ENCODE measurements at places on chromosomes 5 and 9.
A peak's percentile ranks its signal among the peaks of the same experiment; 100 is the strongest.

- no peak overlapping the region for H3K4me3 ChIP-seq
- no peak for DNase-seq
- peaks cover 4% of the 10 kb centered on the region for H3K27me3 ChIP-seq
- H3K4me1 ChIP-seq = peaks cover 4% of the 10 kb centered on the region
- H3K27ac ChIP-seq = no peak overlapping the region
Measured at GRCh38 chr5:142438573-142438972, 113.8 kb upstream of the SPRY4 start.

DNA sequence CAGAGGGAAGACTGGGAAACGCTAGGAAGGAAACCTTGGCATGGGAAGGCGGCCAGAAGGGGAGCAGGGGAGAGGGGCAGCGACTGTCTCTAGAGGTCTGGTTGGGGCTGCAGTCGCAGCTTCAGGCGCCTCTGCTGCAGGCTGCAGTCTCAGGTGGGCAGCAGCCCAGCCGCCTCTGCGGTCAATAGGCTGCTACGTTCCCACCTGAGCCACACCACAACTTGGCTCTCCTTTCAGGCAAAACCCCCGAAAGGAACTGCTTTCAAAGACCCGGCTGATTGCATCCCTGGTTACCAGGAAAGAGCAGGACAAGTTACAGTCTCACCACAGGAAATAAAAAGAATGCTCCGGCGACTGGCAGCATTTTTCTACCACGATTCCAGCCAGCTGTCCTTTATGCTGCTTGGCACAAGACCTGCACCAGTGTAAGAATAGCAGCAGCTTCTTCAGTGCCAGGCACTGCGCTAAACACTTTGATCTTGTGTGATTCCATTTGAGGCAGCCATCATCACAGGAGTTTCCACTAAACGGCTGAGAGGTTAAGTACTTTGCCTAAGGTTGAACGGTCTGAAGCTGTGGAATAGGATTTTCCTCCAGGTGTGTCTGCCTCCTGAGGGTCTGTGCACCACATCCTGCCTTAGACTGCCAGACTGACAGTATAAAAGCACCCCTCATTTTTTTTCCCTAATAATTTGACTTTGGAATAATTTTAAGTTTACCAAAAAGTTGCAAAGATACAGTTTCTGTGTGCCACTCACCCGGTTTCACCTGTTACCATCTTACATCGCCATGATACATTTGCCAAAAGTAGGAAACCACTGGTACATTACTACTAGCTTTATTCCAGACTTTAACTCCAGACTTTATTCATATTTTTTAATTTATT, 7.5 kb downstream of the RPS14 start:
- H3K4me1 ChIP-seq = no peaks in the 10 kb centered on the region
- no peaks in the 10 kb centered on the region for H3K27me3 ChIP-seq
- H3K4me3 ChIP-seq = no peak overlapping the region
- no peaks in the 10 kb centered on the region for H3K36me3 ChIP-seq
- no peak overlapping the region for H3K27ac ChIP-seq

DNA sequence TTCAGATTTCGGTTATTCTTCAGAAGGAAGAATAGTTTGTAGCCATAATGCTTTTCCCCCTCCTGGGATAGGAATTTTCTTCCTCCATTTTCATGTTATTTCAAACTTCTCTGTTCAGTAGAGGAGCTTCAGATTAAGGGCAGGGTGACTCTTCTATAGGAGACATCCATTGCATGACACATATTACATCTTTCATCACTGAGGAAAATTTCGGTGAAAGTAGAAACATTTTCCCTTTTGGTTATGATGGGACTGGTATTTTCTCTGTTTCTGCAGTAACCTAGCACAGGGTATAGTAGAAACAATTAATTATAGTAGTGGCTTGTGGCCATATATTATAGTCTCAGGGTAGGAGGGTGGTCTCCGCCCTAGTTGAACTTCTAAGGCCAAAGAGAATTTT, 1.1 kb downstream of the IPO11 start:
- no peak for DNase-seq
- no peak overlapping the region for H3K4me3 ChIP-seq
- H3K27ac ChIP-seq = no peak overlapping the region
- H3K36me3 ChIP-seq = peaks cover 6% of the 10 kb centered on the region

GRCh38 chr9:87594194-87594593, 96.5 kb downstream of the DAPK1 start:
- H3K27ac ChIP-seq = peak overlapping the region; percentile 42
- H3K27me3 ChIP-seq = no peaks in the 10 kb centered on the region
- no peaks in the 10 kb centered on the region for H3K36me3 ChIP-seq
- H3K4me3 ChIP-seq = no peak overlapping the region

DNA sequence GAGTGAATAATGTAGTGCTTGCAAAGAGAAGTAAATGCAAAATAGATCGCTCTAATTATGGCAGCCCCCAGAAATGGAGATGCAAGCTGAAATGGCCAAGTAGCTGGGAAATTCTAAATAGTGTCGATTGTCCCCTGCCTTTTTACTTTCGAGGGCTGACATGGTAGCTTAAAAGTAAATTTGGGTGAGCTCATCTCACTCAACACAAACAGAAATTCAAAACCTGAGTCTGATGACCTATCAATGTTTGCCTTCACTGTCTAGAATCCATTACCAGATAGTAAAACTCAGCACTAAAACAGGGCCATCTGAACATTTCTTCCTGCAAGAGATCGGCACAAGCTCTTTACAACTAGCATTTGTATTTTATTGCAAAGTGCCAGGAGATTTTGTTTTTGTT, 7.0 kb upstream of the LHX2 start:
- H3K27ac ChIP-seq = no peak overlapping the region
- no peak overlapping the region for H3K4me3 ChIP-seq
- no peak for DNase-seq
- peaks cover 4% of the 10 kb centered on the region for H3K4me1 ChIP-seq
- peaks cover 95% of the 10 kb centered on the region for H3K27me3 ChIP-seq
- H3K36me3 ChIP-seq = no peaks in the 10 kb centered on the region

DNA sequence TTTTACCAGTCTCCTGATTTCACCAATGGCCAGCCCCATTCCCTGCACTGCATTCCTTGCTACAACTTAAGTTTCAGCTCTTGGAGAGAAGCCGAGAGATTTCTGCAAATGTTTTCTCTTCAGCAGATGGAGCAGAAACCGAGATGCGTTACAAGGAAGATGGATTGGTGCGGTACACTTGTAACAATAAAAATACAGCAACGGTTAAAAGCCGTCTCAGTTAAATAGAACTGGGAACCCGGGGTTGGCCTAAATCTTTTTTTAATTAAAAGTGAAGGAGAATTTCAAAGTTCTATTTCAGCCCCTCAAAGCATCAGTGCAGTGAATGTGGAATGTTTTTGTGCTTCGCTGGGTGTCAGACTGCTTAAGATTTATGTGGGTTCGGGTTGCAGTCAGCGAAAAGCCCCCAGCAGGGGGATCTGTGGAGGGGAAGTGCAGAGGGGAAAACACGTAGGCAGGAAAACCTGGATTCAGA, 19.8 kb downstream of the BRINP1 start:
- no peaks in the 10 kb centered on the region for H3K4me1 ChIP-seq
- no peaks in the 10 kb centered on the region for H3K36me3 ChIP-seq
- no peak overlapping the region for H3K27ac ChIP-seq
- DNase-seq = no peak
- no peak overlapping the region for H3K4me3 ChIP-seq
- no peaks in the 10 kb centered on the region for H3K27me3 ChIP-seq

GRCh38 chr5:56480078-56480704, 247.1 kb upstream of the ANKRD55 start:
- H3K4me3 ChIP-seq = peak overlapping the region; percentile 45
- no peaks in the 10 kb centered on the region for H3K36me3 ChIP-seq
- H3K27me3 ChIP-seq = no peaks in the 10 kb centered on the region
- H3K27ac ChIP-seq = peak overlapping the region; percentile 89

GRCh38 chr5:121667292-121667691, 184.4 kb upstream of the FTMT start:
- no peaks in the 10 kb centered on the region for H3K27me3 ChIP-seq
- no peaks in the 10 kb centered on the region for H3K36me3 ChIP-seq
- no peak overlapping the region for H3K4me3 ChIP-seq
- no peak for DNase-seq
- no peak overlapping the region for H3K27ac ChIP-seq

GRCh38 chr9:113946496-113947115, 70.5 kb downstream of the ZNF618 start:
- no peak overlapping the region for H3K27ac ChIP-seq
- DNase-seq = no peak
- H3K4me1 ChIP-seq = no peaks in the 10 kb centered on the region
- no peak overlapping the region for H3K4me3 ChIP-seq
- H3K36me3 ChIP-seq = no peaks in the 10 kb centered on the region
- H3K27me3 ChIP-seq = no peaks in the 10 kb centered on the region

- no peak overlapping the region for H3K4me3 ChIP-seq
- H3K36me3 ChIP-seq = no peaks in the 10 kb centered on the region
- DNase-seq = no peak
- H3K4me1 ChIP-seq = no peaks in the 10 kb centered on the region
- no peaks in the 10 kb centered on the region for H3K27me3 ChIP-seq
Measured at GRCh38 chr9:40927260-40927631, 201.2 kb downstream of the FOXD4L6 start.

GRCh38 chr5:160289721-160290120, 22.6 kb downstream of the CCNJL start:
- no peaks in the 10 kb centered on the region for H3K36me3 ChIP-seq
- H3K27me3 ChIP-seq = no peaks in the 10 kb centered on the region
- no peak overlapping the region for H3K4me3 ChIP-seq
- peak overlapping the region; percentile 58 for H3K27ac ChIP-seq
- peak; percentile 68 for DNase-seq

GRCh38 chr5:41621420-41621819, 111.0 kb upstream of the PLCXD3 start:
- H3K27me3 ChIP-seq = no peaks in the 10 kb centered on the region
- H3K4me1 ChIP-seq = no peaks in the 10 kb centered on the region
- H3K36me3 ChIP-seq = no peaks in the 10 kb centered on the region

DNA sequence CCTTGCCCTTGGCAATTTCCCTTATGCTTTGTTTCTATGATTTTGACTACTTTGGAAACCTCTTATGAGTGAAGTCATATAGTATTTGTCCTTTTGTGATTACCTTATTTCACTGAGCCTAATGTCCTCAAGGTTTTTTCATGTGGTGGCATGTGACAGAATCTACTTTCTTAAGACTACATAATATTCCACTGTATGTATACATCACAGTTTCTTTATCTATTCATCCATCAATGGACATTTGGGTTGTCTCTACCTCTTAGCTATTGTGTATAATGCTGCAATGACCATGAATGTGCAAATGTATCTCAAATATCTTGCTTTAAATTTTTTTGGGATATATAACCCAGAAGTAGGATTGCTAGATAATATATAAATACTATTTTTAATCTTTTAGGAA, 96.4 kb upstream of the ALDH1A1 start:
- no peak overlapping the region for H3K4me3 ChIP-seq
- H3K36me3 ChIP-seq = no peaks in the 10 kb centered on the region
- DNase-seq = no peak

DNA sequence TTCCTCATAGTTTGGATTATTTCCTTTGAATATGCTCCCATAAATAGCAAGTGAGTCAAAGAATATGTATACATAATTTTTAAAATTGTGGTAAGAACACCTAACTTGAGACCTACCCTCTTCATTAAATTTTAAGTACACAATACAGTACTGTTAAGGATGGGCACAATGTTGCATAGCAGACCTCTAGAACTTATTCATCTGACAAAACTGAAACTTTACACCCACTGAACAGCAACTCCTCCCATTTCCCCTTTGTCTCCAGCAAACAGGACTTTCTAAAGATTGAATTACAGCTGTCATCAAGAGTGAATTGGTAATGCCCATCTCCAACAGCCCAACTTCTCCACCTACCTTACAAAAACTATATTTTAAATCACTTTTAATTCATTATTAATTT, 388.9 kb downstream of the HTR1A start:
- no peaks in the 10 kb centered on the region for H3K27me3 ChIP-seq
- no peaks in the 10 kb centered on the region for H3K4me1 ChIP-seq
- no peak for DNase-seq
- H3K27ac ChIP-seq = no peak overlapping the region
- H3K4me3 ChIP-seq = no peak overlapping the region

DNA sequence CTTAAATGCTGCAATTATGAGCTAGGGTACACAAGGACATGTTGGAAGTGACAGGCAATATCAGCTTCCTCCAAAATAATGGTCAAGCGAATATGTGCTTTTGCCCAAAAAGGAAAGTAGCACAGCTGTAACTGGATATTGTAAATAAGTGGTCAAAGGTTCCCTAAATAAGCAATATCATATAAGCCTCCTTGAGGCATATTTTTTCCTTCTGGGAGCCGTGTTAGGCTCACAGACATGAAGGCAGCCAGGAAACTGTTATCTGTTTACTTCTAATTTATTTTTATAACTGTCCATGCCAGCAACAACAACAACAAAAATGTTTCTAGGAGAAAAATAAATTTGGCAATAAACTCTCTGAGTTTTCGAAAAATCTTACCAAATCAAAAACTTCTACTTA, 648.3 kb downstream of the PDE4D start:
- no peak overlapping the region for H3K4me3 ChIP-seq
- H3K36me3 ChIP-seq = no peaks in the 10 kb centered on the region
- no peak for DNase-seq
- no peaks in the 10 kb centered on the region for H3K27me3 ChIP-seq
- no peak overlapping the region for H3K27ac ChIP-seq
- H3K4me1 ChIP-seq = no peaks in the 10 kb centered on the region

- no peak for DNase-seq
- no peaks in the 10 kb centered on the region for H3K27me3 ChIP-seq
- peaks cover 15% of the 10 kb centered on the region for H3K4me1 ChIP-seq
- H3K4me3 ChIP-seq = no peak overlapping the region
- no peaks in the 10 kb centered on the region for H3K36me3 ChIP-seq
Measured at GRCh38 chr5:10310066-10310779, 2.5 kb upstream of the CMBL start.

DNA sequence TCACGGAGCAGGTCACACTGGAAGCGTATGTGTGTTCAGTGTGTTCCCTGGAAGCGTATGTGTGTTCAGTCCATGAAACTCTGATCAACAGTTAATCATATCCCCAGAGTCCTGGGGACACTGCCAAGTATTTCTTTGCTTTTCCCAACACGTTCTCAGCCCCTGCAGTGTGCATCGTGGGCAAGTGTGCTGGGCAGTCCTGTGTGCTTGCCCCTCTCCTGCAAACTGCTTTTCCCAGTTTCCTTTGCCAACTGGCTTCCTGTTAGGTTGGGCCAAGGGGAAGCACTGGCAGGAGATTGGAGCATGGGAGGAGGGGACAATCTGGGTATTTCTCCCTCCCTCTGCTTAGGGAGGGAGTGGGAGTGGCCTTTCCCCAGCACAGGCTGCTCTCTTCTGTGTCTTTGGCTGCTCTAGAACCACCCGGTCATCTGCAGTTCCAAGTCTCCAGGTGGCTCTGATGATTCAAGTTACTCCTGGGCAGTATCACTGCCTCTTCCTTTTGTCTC, 36.8 kb upstream of the NEK6 start:
- H3K4me3 ChIP-seq = no peak overlapping the region
- no peaks in the 10 kb centered on the region for H3K36me3 ChIP-seq
- H3K27ac ChIP-seq = peak overlapping the region; percentile 41
- peak; percentile 53 for DNase-seq

GRCh38 chr5:84724683-84725082, 340.0 kb upstream of the EDIL3 start:
- no peak overlapping the region for H3K27ac ChIP-seq
- no peaks in the 10 kb centered on the region for H3K36me3 ChIP-seq
- no peaks in the 10 kb centered on the region for H3K27me3 ChIP-seq
- DNase-seq = no peak
- H3K4me3 ChIP-seq = no peak overlapping the region

GRCh38 chr5:65018763-65019162, 250.0 kb downstream of the CWC27 start:
- no peaks in the 10 kb centered on the region for H3K4me1 ChIP-seq
- no peaks in the 10 kb centered on the region for H3K36me3 ChIP-seq
- DNase-seq = no peak
- H3K27ac ChIP-seq = no peak overlapping the region
- H3K4me3 ChIP-seq = no peak overlapping the region

Measured in left lung (tissue), 14 donors.